ENCODE measurements at places on chromosomes 4 and X. TPM values are rescaled to one million over a fixed set of nuclear protein-coding genes. Genes with fewer than 3 reads are reported as not detected.

The CXorf65 gene
- not detected for total RNA-seq

The TMPRSS11F gene
- not detected for total RNA-seq

The GPR119 gene
- not detected for total RNA-seq

The MAGEA2 gene
- total RNA-seq = not detected

The FAAH2 gene
- 0.19 TPM for total RNA-seq

The HSFX2 gene
- total RNA-seq = not detected

The PDE5A gene
- 20.0 TPM for total RNA-seq

The DUSP21 gene
- total RNA-seq = not detected

The SUPT20HL2 gene
- not detected for total RNA-seq

The PSAPL1 gene
- total RNA-seq = not detected

The ADH7 gene
- not detected for total RNA-seq

The DOK7 gene
- 62.7 TPM for total RNA-seq

The MFAP3L gene
- 1.2 TPM for total RNA-seq

The UGT2B10 gene
- total RNA-seq = not detected

The FGFBP1 gene
- not detected for total RNA-seq

DNA sequence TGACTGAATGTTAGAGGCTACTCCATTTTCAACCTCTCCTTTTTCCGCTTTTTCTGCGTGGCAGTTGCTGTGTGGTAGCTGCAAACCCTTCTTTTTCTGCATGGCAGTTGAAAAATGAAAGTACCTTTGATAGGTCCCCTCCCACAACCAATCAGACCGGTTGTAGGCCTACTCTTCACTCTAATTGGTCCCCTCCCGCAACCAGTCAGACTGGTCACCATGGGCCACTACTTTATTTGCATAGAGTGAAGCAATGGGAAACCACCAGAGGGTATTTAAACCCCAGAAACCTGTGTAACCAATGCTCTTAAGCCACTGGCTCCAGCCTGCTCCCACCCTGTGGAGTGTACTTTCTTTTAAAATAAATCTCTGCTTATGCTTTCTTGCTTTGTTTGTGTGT lies 877.8 kb downstream of the FAM133A start:
- DNase-seq = no peak

GRCh38 chrX:24668111-24668510 lies 21.0 kb upstream of the PCYT1B start:
- no peak for DNase-seq

- DNase-seq = no peak
Measured at GRCh38 chr4:26568446-26568994, 15.4 kb upstream of the TBC1D19 start.

DNA sequence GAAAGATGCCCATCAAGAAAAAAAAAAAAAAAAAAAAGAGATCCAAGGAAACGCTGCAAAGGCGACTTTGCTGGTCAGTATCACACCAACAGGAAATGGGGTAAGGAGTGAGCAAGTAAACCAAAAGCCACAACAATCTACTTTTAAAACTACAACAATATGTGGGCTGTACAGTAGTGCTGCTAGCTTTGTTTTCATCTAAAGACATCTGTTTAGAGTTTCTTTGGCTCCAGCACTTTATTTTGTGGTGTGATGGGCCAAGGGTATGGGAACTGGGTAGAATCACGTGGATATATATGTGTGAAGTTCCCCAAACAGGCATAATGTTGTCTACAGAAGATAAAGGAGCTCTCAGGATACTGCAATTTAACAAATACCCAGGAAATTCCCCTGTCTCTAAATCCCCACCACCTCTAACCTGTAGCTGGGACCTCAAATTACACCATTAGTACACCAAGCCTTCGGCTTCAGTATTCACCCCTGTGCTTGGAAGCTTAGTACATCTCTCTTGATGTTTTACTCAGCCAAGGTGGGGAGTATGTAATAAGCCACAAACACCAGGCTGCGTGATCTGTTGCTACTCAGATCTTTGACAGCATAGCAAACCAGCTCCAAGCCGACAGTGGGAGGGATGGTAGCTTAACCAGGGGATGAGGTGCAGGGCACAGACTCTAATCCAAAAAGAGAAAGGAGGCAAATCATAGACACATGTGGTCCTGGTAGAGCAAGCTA lies 207.9 kb downstream of the HS6ST2 start:
- DNase-seq = no peak

- no peak for DNase-seq
Measured at GRCh38 chrX:94576367-94577004, 902.5 kb downstream of the FAM133A start.

DNA sequence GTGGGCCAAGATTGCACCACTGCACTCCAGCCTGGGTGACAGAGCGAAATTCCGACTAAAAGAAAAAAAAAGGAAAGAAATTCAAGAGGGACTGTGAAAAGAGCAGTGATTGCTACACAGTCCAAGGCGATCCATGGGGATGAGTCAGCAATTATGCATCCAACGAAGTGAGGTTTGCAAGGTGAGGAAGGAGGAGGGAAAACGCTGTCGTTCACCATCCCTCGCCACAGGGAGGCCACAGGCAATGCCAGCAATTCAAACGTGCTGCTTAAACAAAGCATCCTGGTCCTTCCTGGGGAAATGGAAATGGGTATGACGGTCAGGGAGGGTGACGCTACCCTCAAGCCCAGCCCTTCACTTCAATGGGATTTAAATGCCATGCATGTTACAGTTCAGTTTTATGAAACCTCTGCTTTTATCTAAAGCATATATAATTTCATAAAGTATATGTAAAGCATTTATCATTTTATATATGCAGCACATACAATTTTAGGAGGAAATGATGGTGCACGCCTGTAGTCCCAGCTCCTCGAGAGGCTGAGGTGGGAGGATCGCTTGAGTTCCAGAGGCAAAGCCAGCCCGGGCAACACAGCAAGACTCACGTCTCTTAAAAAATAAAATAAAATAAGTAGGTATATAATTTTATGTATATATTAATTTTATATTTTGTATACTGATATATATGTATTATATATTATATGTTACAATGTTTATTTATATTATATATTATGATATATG lies 108.7 kb downstream of the DHRSX start:
- DNase-seq = no peak

DNA sequence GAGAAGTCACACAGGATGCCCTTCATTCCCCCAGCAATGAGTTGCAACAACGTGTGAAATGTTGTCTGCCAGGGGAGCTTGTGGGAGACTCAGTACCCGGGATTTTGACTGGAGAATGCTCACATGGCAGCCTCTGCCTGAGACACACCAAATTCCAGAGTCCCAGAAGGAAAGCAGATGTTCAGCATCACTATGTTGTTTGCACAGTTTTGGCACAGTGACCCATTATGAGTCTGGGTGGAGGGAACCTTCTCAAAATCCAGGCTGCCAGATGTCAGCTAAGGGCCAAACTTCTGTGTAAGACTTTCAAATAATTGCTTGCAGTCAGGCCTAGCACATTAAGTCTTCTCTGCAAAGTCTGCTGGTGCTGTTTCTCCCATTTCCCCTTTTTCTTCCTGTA lies 1029.7 kb upstream of the TENM3 start:
- DNase-seq = no peak

DNA sequence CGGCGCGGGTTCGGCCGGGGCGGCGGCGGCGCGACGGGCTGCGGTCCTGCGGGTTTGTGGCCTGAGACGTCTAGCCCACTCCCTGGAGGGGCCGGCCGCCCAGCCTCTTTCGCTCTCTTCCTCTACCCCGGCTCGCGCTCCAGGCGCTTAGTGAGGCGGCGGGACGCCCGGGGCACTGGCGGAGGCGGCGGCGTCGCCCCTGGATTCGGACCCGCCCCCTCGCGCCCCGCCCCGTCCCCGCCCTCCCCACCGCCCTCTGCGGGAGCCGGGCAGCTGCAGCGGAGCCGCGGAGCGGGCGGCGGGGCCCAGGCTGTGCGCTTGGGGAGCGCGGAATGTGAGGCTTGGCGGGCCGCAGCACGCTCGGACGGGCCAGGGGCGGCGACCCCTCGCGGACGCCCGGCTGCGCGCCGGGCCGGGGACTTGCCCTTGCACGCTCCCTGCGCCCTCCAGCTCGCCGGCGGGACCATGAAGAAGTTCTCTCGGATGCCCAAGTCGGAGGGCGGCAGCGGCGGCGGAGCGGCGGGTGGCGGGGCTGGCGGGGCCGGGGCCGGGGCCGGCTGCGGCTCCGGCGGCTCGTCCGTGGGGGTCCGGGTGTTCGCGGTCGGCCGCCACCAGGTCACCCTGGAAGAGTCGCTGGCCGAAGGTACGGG lies at the start of gene BMP2K:
Gene BMP2K (plus strand): TSS at position 272 of the 650 bp plus-strand sequence. CDS start 194 bp downstream, at position 466.
- DNase-seq = peak; percentile 91

DNA sequence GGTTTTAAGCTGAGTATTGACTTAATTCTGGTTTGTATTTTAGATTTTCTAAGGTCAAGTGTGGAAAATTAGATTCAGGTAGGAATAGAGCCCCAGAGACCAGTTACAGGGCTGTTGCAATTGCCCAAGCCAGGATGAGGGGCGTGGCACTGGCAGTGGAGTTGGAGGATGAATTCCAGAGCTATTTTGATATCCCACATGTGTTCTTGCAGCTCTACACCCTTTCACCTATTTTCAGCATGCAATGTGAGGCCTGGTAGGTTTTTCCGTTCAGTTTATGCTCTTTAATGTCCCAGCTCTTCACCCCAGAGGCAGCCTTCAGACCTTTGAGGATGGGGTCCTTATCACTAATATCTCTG lies 17.9 kb upstream of the OGT start:
- no peak for DNase-seq

GRCh38 chr4:139299536-139299935 lies 1.8 kb upstream of the NAA15 start:
- DNase-seq = no peak

GRCh38 chr4:153916273-153916755 lies 127.4 kb upstream of the SFRP2 start:
- DNase-seq = no peak

GRCh38 chrX:9690046-9690445 lies 75.6 kb downstream of the GPR143 start:
- DNase-seq = peak; percentile 50

GRCh38 chr4:189279188-189279587 lies 661.5 kb upstream of the FRG1 start:
- no peak for DNase-seq

GRCh38 chr4:13208558-13209193 lies 275.5 kb downstream of the RAB28 start:
- DNase-seq = no peak

DNA sequence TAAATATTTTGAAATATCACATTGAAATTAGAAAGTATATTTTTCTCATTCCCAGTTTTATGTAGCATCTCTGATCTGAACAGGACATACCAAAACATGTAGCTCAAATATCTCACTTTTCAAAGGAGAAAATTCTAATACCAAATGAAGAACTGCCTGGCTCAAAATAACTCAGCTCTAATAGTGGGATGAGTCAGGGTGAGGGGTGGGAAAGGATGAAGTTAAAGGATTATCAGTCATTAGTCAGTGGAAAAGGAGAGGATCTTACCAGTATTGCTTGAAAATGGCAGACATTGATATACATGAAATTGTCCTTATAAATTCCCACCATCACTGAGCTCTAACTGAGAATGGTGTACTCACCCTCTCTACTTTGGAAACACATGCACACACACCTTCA lies 803.2 kb downstream of the RAPGEF2 start:
- no peak for DNase-seq

- peak; percentile 85 for DNase-seq
Measured at GRCh38 chr4:159227984-159228383, 125.1 kb downstream of the RAPGEF2 start.

DNA sequence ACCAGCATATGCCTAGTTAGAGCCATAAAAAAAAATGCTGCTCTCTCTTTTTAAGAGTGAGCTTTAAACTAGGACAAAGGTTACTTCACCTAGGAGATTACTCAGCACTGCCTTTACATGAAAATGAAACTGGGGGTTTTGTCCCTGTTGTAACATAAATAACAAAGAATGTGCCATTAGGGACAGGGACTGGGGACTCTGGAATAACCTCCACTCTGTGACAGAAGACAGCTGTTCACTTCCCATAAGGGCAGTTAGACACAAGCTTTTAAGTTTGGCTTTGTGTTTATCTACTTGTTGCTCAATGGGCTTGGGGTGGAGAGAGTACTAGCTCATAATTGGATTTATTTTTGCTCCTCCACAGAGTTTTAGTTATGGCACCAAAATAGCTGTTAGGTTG lies 11.9 kb downstream of the ENPEP start:
- no peak for DNase-seq

- DNase-seq = no peak
Measured at GRCh38 chrX:103356130-103356798, at the start of gene TCEAL9. TCEAL9 (plus strand) TSS chrX:103356506; CDS start chrX:103357685, 1,179 bp downstream.

- no peak for DNase-seq
Measured at GRCh38 chr4:140426610-140427105, 790 bp downstream of the CLGN start.

DNA sequence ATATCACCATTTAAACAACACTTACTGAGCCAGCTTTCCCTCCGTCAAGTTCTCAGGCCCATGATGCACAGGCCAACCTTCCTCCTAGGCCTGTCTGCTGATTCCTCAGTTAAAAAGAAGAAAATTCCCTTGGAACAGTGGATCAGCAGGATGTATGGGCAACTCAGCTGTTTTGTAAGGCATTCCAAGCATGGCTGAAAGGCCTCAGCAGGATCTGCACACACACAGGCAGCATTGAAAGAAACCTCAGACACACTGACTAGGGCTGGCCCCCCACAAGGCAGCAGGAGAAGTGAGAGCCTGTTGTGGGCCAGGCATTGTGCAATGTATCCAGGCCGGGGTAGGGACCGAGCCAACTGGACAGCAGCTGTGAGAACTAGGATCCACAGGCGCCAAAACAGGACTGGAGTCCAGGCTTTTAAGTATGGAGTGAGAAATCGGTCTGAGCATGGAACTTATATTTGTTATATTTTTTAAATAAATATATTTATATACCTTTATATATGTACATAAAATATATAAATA lies 171.4 kb downstream of the NWD2 start:
- DNase-seq = no peak

DNA sequence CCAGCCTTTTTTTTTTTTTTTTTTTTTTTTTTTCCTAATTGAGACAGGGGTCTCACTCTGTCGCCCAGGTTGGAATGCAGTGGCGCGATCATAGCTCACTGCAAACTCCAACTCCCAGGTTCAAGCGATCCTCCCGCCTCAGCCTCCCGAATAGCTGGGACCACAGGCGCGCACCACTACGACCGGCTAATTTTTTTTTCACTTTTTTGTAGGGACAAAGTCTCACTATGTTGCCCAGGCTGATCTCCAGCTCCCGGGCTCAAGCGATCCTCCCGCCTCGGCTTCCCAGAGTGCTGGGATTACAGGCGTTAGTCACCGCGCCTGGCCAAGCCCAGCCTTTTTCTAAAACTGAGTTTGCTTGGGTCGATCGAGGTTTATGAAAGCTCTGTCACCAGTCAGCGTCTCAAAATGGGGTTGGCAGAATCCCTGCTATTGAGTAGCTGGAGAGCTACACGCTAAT lies 1.3 kb upstream of the OTUD5 start:
- DNase-seq = no peak

DNA sequence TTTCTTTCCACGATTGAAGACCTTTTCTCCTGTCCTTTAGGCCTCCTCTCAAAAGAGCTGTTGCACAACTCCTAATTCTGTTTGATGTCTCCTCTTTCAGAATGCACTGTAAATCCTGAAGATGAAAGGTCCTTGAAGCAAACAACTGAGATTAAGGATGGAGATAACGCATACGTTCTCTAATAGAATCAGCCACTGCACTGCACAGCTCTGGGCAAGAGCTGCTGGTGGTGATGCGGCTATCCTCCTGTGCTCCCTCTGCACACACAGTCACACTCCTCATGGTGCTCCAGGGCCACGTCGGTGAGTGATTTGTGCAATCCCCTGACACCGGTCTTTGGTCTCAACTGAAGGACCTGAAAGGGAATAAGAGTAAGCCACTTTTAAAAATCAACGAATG lies 208.7 kb downstream of the PDGFC start:
- no peak for DNase-seq

- DNase-seq = no peak
Measured at GRCh38 chr4:109590905-109591304, 30.9 kb downstream of the MCUB start.

Measured in cardiac septum (tissue), 1 donor.